ENCODE measurements at places on chromosomes 11 and 22.

DNA sequence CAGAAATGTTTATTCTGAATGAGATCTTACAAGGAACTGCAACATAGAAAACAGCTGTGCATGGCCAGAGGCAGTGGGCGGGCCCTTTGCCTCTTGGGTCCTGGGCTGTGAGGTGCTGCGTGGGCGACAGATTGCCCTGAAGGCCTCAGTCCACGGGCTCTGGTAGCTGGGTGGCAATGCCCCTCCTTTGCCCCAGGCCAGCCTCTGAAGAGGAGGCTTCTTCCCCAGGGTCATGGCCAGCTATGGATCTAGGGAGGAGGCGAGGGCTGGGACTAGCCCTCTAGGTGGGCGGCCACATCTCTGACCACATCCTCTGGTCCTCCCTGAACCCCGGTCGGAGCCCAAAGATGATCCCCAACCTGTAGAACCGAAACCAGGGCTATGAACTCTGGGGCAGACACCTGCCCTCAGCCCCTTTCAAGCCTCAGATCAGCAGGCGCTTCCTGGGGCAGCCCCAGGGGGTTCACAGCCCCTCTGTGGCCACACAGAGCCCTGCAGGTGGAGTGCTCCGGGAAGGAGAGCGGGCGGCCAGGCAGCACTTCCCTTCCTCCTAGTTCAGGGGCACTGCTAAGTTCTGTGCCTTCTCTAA, 6.6 kb upstream of the CDC42BPG start:
- DNase-seq: peak; percentile 52

GRCh38 chr22:29167032-29167911, 38.4 kb upstream of the EMID1 start:
- DNase-seq: peak; percentile 28

DNA sequence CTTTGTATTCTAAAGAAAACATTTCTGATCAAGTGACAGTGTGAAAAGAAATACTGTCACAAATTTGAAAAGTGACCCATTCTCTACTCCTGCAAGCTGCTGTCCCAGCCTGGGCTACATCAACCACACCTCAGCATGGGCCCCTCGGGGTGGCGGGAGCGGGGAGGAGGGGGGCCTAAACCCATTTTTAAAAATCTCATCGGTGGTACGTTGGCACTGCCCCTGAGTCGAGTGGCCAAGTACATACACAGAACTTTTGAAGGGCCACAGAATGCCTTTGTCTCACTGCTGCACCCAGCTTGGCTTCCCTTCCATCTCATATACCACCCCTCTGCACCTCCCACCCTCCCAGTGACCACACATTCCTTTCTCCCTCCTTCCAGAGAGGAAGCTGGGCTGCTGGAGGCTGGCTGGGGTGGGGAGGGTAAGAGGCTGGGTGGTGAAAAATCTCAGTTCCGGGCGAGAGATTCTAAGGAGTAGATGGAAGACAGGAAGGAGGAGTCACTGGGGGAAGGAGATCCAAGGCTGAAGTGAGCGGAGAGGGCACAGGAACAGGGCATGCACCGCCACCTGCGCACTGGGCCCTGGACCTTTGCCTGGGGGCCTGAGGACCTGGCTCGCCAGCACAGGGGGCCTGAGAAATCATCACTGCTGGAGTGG, 21.1 kb downstream of the FXYD6 start:
- no peak for DNase-seq

DNA sequence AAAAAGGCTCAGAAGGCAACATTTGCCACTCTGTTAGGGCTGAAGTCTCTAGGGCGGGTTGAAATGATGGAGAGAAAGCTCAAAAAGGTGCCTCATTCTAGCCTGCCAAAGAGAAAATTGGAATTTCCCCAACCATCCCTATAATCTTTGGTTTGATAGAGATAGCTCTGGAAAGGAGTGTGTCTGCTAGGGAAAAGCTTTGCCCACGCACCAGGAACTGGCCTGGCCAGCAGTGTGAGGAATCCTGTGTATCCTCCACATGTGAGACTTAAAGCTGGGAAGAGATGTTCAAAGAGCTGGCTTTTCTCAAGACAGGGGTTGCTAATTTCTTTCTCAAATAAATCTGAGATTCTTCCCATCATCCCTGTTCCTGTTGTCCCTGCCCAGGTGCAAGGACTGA, 193.7 kb downstream of the OPCML start:
- no peak for DNase-seq

DNA sequence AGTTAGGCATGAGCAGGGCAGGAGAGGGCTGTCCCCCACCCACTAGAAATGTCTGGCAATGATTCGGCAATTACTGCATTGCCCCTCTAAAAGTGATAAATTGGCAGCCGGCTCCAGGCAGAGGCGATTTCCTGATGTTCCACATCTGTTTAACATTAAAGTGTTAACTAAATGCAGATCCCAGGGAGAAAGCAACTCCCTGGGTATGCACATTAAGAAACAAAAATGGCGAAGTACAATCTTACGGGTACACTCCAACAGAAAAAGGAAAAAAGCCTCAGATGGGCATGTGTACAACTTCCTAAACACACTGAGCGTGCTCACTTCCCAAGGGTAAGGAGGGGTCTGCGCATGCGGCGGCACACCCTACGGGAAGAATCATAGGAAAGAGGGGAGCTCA, 314.4 kb downstream of the CASP12 start:
- DNase-seq: no peak

DNA sequence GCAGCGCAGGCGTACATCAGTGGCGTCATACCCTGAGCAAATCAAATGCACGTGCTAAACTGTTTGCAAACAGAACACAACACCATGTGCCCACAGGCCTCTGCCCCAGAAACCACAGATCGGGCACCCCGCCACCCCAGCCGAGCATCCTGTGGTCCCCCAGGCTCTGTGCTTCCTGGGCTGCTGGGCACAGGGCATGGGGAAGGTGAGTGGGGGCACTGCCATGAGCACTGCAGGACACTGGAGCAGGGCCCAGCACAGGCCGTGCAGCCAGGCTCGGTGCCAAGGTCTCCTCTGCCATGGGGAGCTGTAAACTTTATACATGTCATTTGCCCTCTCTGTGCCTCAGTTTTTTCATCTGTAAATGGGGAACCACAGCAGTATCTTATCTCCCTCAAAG, 62.5 kb downstream of the NAT10 start:
- DNase-seq: no peak

- DNase-seq: no peak
Observed at GRCh38 chr11:122293296-122294023, 177.4 kb upstream of the BLID start.

- DNase-seq: no peak
Observed at GRCh38 chr22:46448333-46448732, 89.1 kb downstream of the CELSR1 start.

GRCh38 chr22:49582181-49582580, 245.5 kb downstream of the BRD1 start:
- DNase-seq: no peak

DNA sequence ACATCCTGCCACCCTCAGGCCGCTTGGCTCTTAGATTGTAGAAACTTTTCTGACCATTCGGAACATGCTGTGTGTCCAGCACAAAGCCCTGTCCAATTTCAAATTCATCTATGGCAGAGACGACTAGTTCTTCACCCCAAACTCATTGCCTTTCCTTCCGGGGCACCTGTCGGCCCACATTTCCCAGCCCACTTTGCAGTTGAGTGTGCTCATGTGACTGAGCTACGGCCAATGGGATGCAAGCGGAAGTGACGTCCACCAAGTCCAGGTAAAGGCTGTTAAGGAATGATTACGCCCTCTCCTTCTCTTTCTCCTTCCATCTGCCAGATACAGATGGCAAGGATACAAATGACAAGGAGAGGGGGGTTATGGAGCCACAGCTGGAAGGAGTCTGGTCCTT, 32.5 kb downstream of the SYT13 start:
- DNase-seq: no peak

DNA sequence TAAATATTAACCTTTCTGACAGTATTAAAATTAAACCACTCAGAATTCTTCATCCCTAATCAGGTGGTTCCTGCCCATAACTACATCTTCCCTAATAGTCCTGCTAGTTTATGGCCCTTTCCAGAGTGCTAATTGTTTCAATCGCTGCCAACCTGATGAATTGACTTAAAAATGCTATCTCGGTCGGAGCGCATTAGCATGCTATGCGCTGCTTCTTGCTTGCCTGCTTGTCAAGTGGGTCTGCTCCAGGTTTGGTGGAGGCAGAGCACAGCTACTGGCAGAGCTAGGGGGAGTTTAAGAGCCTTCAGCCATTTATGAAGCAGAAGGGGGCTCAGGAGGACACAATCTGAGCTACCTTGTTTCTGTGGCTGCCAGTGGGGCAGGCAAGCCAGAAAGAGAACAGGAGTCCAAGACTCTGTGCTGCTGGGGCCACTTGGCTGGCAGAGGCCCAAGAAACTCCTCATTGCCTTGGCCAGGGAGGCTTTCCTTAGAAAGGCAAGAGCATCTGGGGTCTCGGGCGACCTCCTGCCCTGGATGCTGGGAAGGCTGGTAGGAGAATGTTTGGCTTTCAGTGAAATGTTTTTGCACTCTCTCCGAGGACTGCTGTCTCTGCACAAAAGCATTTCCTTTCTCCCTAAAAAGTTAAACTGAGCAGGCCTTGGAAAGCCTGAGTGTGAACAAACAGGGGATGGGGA, 62.1 kb upstream of the PHOX2A start:
- DNase-seq: no peak

DNA sequence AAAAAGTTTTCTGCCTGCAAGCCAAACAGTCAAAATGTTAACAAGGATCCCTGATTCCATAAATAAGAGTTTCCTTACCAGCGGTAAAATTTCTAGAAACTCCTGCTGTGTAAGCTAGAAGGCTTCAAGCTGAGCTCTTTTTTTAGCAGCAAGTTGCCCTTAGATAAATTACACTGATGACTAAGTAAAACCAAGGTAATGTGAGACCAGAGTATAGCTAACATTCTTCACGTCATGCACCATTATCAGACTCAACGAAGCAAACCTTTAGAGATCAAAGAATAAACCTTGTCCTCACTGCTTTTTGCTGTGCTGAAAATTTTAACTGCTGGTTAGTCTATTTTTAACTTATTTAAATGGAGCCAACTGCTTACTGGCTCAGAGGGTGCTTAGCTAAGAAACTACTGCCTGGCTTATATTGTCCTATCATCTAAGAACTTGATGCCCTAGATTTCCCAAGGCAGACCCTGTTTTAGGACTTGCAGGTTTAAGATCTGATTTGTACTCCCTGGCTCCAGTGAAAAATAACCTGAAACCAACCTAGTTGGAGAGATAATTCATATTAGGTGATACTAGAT, 900.7 kb downstream of the JRKL start:
- no peak for DNase-seq

DNA sequence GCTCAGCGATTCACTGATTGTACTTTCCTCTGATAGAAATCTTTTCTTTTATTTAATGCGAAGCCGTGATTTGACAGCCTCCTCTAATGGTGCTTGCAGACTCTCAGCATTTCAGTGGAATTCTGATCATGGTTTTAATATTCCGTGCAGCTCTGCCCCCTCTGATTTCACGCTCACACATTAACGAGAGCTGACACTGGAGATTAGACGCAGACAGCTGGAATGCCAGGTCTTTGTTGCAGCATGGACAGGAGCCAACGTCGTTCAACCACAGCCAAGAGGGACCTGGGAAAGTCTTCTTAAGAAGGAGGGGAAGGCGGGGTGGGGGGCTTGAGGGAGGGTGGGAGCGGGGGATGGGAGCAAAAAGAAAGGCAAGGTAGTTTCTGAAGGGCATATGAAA, 186.4 kb downstream of the BLID start:
- DNase-seq: no peak

DNA sequence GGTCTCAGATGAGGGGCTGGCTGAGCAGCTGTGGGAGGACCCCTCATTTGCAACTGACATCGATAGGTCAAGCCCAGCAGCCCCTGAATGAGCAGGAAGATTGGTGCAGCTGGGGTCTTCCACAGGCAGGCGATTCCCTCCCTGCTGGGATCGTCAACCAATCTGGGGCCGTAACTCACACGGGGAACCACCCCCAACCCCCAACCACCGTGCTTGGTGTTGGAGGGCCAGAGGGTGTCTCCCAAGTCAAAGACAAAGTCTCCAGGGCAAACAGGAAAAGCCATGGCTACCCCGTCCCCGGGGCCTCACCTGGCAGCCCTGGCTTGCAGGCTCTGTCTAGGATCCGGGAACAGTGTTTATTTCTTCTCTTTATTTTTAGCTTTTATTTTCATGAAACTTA, 26.9 kb upstream of the SCUBE1 start:
- no peak for DNase-seq

DNA sequence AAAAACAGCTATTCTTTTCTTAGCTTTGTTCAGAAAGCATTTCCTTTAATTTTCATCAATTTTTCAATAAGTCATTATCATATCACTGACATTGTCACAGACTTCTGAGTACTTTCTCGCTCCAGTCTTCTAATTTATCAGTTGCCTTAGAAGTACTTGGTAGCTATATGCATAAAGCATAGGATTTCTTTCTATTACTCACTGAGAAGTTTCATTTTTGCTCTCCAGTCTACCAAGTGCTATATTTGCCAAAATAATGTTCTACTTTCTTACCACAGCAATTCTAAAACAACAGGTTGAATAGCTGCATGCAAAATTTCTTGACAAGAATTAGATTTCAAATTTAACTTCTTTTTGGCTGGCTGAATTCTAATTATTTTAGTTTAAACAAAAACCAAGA, 116.3 kb downstream of the STK33 start:
- DNase-seq: no peak

DNA sequence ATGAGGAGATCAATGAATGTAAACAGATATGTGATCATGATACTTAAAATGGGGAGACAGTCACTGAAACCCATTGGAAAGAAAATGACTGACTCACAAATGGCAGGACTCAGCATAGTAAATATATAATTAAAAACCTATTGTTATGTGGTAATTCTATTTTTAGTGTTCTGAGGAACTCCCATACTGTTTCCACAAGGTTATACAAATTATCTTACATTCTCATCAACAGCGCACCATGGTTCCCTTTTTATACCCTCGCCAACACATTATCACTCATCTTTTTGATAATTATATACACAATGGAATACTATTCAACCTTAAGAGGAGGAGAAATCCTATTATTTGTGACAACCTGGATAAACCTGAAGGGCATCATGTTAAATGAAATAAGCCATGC, 17.1 kb downstream of the OR5B21 start:
- no peak for DNase-seq

GRCh38 chr11:13486926-13487660, 8.7 kb downstream of the PTH start:
- DNase-seq: peak; percentile 70

- DNase-seq: no peak
Observed at GRCh38 chr11:2086239-2087040, 52.7 kb downstream of the IGF2 start.

- DNase-seq: no peak
Observed at GRCh38 chr11:28011813-28012212, 96.1 kb downstream of the KIF18A start.

GRCh38 chr11:132549001-132549400, 983.3 kb downstream of the OPCML start:
- no peak for DNase-seq

GRCh38 chr22:36550701-36551495, 21.9 kb upstream of the EIF3D start:
- no peak for DNase-seq

GRCh38 chr11:36453678-36454077, 56.4 kb downstream of the TRAF6 start:
- no peak for DNase-seq

GRCh38 chr11:83972536-83972935, 686.4 kb upstream of the CCDC90B start:
- no peak for DNase-seq

Data from CD4-positive, alpha-beta T cell treated with Interleukin-2 at 100 ng/mL for 4 hours (primary cell).